ENCODE measurements at places on chromosomes 5 and 9. TPM values are rescaled to one million over a fixed set of nuclear protein-coding genes. Genes with fewer than 3 reads are reported as not detected.

GRCh38 chr9:133887540-133888047 is 104.5 kb downstream of the VAV2 start:
- DNase-seq: no peak

GRCh38 chr5:119316086-119316485 is 39.7 kb upstream of the TNFAIP8 start:
- no peak for DNase-seq

- DNase-seq: peak; percentile 82
Observed at GRCh38 chr9:124267271-124267807, 9.6 kb downstream of the NEK6 start.

- no peak for DNase-seq
Observed at GRCh38 chr9:86667307-86667706, 280.0 kb downstream of the GAS1 start.

- no peak for DNase-seq
Observed at GRCh38 chr5:125207856-125208255, 461.4 kb upstream of the ZNF608 start.

DNA sequence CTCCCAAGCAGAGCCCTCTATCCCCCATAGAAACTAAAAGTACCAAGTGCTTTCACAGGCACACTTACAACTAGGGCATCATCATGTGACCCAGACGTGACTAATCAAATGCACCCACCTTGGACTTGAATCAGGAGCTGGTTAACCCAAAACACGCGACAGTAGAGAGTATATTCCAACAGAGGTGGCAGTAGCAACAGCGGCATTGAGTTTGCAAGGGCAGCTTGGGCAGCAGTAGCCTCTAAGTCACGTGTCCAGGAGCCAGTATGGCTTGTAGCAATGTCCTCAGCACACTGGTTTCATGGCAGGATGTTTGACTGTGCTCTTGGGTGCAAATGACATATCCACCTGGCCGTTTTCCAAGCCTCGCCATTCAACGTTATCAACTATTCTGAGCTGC is 73.4 kb upstream of the DNAH5 start:
- DNase-seq: no peak

TTLL11 gene
- total RNA-seq: 14.2 TPM

SEMA4D gene
- 35.8 TPM for total RNA-seq

PAEP gene
- total RNA-seq: not detected

NR6A1 gene
- 3.3 TPM for total RNA-seq

FGD3 gene
- total RNA-seq: 11.1 TPM

GFRA3 gene
- total RNA-seq: 17.7 TPM

PGM5 gene
- 28.4 TPM for total RNA-seq

LCN1 gene
- not detected for total RNA-seq

OR13D1 gene
- total RNA-seq: not detected

Data from sciatic nerve (tissue), 2 donors.